ENCODE measurements at places on chromosomes 1 and 21. TPM values are rescaled to one million over a fixed set of nuclear protein-coding genes. Genes with fewer than 3 reads are reported as not detected.
A peak's percentile ranks its signal among the peaks of the same experiment; 100 is the strongest.

DNA sequence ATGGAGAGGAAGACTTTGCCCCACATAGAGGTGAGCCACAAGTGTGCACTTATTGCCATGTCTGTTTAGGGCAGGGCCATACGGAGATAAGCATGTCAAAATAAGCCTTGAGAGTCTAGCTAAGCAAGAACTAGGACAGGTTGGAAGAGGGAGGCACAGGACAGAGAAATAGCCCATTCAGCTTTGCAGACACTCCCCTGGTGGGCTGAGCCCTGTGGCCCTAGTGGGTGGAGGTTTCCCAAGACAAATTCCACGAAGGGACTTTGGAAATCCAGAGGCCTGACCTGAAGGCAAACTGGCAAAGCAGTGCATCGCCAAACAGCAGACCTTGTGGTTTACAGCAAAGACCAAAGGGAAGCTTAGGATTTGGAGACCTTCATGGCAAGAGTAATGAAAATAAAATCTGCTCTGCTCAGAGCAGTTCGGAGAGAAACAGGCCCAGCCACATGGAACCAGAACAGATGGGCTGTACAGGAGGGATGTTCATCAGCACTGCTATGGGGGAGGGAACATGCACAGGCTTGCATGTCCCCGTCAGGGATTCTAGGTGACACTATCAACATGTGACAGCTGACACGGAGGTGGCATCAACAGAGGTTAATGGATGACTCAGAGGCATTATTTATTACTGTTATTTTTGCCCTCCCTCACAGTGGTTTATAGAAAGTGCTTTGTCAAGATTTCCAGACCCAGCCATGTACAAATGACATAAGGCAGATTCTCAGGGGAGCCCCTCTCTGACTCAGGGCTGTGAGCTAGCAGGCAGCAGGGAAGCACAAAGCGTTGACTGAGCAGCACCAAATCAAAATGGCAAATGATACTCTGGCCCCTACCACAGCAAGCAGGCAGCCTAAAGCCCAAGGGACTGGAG, 90.1 kb upstream of the IRF2BP2 start:
- no peak for DNase-seq

- DNase-seq: no peak
Measured at GRCh38 chr1:44079566-44079965, 39.1 kb upstream of the KLF17 start.

DNA sequence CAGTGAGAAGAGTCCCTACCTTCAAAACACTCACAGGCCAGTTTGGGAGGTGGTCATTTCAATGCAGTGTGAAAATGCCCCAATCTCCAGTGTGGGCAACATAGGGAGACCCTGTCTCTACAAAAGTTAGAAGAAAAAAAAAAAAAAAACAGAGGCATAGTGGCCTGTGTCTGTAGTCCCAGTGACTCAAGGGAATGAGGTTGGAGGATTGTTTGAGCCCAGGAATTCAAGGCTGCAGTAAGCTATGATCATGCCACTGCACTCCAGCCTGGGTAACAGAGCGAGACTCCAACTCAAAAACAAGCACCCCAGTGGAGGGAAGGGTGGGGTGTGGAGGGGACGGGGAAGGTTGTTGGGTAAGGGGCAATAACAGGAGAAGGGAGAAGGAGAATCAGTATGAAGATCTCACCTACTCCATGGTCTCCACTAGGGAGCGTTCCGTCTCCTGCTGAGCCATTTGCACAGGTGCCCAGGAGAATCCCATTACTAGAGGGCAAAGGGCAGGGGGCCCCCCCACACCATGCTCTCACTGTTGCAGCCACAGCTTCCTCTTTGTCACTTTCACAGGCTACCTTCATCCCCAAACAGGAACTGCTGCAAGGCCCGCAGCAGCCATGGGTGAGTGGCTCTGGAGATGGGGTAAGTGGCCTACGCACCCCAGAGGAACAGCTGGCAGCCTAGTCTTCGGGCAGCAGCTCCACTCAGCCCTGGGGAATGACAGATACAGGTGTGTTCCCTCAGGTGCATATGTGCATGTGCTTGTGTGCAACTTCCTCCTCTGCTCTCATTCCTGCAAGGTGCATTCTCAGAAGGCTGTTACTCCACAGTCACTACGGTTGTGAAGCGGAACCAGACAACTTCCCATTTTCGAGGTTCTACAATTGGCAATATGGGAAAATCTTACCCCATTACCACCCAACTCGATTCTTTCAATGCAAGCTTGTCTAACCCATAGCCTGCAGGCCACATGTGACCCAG, 87.9 kb upstream of the LYST start:
- DNase-seq: peak; percentile 28

DNA sequence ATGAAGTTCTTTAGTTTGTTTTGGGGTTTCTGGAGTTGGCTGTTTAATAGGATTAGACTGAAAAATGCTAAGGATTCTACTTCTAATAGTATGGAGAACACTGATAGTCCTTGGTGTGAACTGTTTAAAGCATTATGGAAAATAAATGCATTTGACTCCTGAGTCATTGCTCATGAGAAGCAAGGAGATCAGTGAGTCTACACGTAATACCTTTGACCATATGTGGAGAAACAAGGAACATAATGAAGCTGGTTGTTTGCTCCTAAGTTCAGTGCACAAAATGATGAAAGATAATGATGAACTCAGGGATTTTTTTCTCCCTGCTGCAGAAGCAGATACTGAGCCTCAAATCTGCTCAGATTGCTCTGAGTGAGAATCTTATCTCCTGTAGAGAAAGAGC, 158.9 kb upstream of the COL11A1 start:
- no peak for DNase-seq

DNA sequence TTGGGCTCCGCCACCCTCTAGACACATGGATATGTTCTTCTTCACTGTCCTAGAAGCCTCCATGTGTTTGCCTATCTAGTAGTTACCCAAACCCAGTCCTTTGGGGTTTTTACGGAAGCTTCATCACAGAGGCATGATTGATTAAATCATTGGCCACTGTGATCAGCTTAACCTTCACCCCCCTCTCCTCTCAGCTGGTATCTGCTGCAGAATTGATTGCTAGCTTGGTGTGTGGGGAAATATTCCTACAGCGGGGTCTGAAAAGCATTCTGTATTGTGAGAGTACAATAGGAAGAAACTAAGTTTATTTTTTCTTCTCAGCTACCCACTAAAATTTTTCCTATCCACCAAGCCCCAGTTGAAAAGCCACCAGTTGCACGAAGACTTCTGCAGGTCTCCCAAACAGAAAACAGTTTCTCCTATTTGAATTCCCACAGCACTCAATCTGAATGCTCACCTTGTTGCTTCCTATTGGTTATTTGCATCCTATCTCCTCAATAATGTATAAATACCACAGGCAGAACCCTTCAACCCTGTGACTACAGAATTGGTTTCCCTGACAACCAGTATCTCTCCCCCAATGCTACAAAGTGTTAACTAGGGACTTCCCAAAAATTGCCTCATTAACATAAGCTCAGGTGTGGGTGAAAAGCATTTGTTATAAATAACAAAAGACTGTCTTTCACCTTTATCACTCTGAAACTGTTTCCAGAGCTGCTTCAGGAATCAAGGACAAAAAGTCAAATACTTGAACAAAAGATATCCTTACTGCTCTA, 9.3 kb upstream of the VANGL1 start:
- DNase-seq: no peak

GRCh38 chr21:33293811-33294216, 27.6 kb downstream of the IL10RB start:
- no peak for DNase-seq

GRCh38 chr1:44390277-44390676, 14.8 kb upstream of the RNF220 start:
- no peak for DNase-seq

Gene OR6K2
- total RNA-seq: not detected

Gene TEDDM1
- not detected for total RNA-seq

Gene LEPR
- 7.1 TPM for total RNA-seq

Gene VSIG8
- not detected for total RNA-seq

Data from left ventricle myocardium inferior (tissue), 1 donor.